Activated CD4-positive, alpha-beta T cell treated with anti-CD3 and anti-CD28 coated beads for 1 hour (primary cell): ENCODE measurements at places on chromosomes 6 and 20.

DNA sequence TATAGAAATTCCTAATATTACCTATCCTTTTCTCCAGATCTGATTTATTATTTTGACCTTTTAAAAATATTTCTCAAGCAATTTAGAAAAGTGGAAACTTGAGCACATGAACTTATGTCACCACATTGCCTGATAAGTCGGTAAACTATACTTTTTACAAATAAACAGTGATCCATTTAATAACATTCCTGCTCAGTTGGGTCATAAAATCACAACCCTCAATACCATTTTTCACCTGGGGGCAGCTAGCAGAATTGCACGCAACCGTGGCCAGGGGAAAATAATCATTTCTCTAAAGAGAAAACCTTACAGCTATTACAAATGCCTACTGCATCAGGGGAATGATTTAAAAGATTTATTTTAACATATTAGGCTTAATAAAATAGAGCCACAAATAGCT is 614.5 kb downstream of the PHF3 start:
- DNase-seq = no peak

GRCh38 chr6:155303361-155303870 is 10.9 kb downstream of the TFB1M start:
- DNase-seq = no peak

- DNase-seq = no peak
These were observed 32.9 kb downstream of the NUDT3 start for GRCh38 chr6:34359418-34360158.

DNA sequence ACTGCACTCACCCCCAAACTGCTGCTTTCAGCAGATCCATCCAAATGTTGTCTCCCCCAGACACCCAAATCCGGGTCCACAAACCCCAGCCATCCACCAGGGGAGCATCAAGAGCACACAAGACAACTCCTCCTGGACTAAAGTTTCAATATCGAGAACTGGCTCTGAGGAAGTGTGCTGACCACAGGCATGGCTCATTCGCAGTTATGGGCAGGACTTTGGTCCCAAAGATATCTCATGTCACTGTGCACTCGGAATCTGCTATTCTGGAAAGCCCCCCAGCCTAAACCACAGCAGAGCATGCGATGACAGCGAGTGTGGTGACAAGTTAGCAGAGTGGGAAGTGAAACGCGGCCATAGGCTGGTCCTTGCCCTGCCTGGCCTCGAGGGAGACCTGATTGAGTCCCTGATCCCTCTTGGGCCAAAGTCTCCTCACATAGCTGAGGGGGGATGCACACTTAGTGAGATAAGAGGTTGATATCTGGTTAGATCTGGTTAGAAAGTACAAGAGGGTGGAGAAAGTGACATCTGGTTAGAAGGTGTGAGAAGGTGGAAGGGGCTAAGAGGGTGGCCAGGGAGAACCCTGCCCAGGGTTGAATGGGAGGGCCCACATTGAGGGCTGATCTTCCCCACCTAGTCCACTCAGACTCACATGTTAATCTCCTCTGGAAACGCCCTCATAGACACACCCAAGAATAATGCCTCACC is 149.7 kb downstream of the MRPL14 start:
- no peak for DNase-seq
